ENCODE measurements at places on chromosomes 4 and X.
A peak's percentile ranks its signal among the peaks of the same experiment; 100 is the strongest.

- no peak for DNase-seq
Observed at GRCh38 chr4:177105536-177105935, 204.1 kb upstream of the NEIL3 start.

DNA sequence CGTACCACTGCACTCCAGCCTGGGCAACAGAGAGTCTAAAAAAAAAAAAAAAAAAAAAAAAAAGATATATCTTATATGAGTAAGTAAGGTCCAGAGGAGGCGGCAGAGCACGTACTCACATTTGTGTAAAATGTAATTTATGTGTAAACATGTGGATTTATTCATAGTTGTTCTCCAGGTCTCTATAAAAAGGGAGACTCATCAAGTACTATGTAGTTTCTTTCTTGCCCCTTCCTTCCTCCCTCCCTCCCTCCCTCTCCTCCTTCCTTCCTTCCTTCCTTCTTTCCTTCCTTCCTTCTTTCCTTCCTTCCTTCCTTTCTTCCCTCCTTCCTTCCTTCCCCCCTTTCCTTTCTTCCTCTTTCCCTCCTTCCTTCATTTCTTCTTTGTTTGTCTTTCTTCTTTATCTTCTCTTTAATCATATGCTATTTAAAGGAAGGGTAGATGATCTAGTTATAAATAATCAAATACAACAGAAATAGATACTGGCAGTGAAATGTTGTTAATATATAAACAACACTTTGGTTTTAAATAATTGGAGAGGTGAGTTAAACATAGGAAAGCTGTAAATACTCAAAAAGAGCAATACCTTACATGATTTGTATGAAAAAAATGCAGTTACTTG is 344.8 kb downstream of the ANK2 start:
- no peak for DNase-seq

- no peak for DNase-seq
Observed at GRCh38 chrX:30488092-30488491, 89.5 kb downstream of the TASL start.

- no peak for DNase-seq
Observed at GRCh38 chrX:120672841-120673530, 43.1 kb upstream of the C1GALT1C1 start.

DNA sequence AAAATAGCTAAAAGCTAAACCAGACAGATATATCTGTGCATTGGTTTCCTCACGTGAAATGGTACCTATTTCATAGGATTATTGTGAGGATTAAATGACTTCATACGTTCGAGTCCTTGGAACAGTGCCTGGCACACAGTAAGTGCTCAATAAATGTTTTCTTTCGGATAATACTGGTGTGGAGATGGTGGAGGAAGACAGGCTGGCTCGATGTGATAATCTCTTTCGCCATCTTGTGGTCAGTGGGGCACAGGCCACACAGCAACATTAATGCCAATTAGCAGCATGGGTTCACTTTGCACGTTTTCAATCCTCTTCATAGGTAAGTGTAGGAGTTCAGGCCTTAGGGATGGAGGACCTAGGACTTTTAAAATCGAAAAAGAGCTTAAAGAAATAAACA is 9.3 kb downstream of the PAGE4 start:
- DNase-seq, result no peak

GRCh38 chr4:94701631-94702300 is 56.0 kb upstream of the BMPR1B start:
- DNase-seq, result no peak

DNA sequence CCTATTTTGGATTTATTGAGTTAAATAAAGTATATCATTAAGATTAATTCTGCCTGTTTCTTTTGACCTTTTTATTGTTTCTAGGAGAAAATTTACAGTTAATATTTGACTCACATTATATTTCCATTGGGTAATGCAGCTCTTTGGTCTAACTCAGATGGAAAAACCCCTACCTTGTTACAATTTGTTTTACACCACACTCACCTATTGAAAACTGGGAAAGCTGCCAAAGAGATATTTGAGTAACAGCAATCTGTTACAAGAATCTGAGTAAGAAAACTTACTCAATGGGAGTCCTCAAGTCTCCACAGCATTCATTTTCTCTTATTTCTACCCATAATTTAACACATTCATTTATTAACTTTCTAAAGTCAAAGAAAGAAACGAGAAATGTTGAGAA is 108.0 kb upstream of the TLL1 start:
- no peak for DNase-seq

- DNase-seq, result no peak
Observed at GRCh38 chr4:83208371-83209365, 75.9 kb downstream of the COQ2 start.

- DNase-seq, result peak; percentile 40
Observed at GRCh38 chr4:102734591-102735385, 26.0 kb downstream of the MANBA start.

DNA sequence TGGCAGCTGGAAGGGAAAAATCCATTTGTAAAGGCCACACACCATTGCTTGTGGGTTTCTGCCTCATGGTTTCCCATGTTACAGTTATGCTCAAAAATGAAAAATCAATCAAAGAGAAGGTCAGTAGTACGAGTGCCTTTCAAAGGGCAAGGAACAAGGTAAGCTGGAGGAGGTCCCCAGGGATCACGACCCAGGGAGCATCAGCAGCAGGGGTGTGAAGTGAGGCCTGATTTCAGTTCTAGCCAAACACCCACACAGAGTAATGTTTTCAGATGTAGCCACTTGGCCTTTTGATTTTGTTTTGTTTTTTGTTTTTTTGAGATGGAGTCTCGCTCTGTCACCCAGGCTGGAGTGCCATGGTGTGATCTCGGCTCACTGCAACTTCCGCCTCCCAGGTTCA is 69.4 kb upstream of the AFAP1 start:
- DNase-seq, result no peak

DNA sequence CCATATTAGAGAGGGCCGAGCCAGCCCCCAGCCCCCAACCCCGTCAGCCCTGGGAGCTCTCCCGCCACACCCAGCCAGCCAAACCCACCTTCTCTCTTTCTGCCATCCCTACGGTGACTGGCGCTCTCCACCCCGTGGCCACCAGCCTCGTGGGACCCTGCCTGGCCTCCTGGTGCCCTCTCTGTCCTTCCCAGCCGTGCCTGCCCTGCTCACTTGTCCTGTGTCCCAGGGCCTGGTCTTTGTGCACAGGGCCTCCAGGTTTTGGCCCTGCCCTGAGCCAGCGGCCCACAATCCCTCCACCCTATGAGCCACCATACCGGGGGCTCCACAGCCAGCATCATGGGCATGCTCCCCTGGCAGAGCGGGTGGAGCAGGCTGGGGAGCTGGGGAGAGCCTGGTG is 77.4 kb downstream of the ABLIM2 start:
- no peak for DNase-seq

DNA sequence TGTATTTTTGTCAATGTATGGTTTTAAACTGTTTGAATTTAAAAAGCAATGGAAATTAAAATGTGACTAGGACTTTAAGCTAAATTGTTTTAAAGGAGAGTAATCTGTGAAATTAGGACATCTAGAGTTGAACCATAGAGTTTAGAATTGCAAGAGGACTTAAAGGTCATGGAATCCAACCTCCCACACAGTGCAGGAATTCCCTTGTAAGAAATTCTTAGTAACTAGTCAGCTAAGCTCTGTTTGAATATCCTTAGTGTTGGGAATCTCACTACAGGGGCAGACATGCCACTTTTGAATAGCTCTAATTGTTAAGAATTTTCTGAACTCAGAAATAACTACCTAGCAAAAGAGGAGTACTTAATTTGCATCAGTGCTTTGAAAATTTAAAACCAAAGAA is 292.9 kb downstream of the IL1RAPL1 start:
- DNase-seq, result no peak

GRCh38 chr4:107283587-107284559 is 247.8 kb upstream of the DKK2 start:
- DNase-seq, result no peak

DNA sequence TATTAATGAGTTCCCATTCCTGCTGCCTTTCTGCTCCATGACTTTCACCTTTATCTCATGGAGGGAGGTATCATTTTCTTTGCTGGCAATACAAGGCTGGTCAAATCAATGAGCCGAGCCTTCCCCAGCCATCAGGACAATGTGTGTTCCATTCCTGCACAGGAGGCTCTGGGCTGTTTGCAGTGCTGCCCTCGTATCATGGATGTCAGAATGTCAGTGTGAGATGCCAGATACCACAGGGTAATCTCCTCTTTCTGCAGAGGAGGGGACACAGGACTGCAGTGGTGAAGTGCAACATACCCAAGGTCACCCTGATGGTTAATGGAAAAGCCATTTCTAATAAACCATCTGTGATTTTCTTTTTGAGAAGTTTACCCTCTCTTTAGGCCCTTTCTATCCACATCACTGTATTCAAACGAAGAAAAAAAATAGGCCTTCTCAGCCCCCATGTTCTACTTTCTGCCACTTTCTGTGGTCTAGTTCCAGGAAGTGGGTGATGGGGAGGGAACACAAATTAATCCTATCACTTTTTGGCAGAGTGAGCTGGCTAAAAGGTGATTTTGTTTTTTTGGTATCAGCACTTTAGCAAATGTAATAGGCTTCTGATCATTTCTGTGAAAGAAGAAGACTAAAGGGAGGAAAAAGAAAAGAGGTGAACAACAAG is 490.2 kb upstream of the BOD1L1 start:
- no peak for DNase-seq

GRCh38 chr4:8162625-8163024 is 4.0 kb upstream of the ABLIM2 start:
- DNase-seq, result no peak

Data from GDM1 (cell line).